Stimulated activated CD8-positive, alpha-beta memory T cell treated with anti-CD3 and anti-CD28 coated beads, Interleukin-4, amount 100 ng/mL, for 1 hour (primary cell): ENCODE measurements at places on chromosomes 12 and 14.

DNA sequence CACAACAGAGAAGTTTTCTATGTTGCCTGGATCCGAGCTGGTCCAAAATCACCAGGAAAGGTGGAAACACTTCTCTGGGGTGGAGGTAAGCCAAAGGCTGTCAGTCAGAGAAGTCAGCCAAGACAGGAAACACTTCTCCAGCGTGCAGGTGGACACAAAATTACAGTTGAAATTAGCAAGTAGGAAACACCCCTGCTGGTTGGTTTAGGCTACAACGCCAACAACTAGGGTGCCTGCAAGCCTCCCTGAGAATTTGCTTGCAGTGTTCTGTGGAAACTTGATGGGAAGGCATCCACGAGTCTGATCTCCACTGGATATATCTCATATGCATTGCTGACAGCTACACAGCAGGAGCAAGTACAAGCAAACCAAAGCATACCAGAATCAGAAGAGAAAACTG lies 600.5 kb downstream of the RERGL start:
- no peak for DNase-seq

DNA sequence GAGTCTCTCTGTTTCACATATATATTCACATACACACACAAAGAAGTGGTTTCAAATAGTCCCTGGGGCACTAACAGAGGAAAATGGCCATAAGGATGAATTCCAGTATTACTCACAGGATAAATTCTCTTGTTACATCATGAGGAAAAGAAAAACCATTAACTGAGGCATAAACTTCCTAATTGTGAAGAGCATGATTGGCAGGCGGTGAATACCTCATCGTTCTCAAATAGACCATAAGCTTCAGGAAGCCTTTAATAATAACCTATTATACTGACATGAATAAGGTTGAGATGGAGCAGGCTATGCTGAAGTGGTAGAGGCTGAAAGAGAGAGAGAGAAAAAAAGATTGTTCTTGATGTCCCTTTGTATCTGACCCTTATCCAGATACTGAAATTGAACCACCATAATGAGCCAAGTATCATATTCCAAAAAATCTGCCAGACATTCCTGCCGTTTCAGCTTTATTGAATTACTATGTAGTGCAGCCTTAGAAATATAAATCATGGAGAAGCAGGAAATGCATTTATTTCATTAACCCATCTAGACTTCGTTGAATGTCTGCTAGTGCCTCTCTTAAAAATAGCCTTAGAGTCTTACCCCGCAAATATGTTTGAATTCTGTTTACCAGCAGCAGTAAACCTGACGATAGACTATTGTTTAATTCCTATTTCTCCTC lies 86.8 kb downstream of the NUAK1 start:
- DNase-seq: no peak

- DNase-seq: no peak
Measured at GRCh38 chr12:116393255-116393654, 115.8 kb upstream of the MED13L start.

- no peak for DNase-seq
Measured at GRCh38 chr14:63727231-63727735, 582 bp downstream of the SGPP1 start.

GRCh38 chr12:105036937-105037649 lies 47.2 kb downstream of the ALDH1L2 start:
- DNase-seq: no peak
